ENCODE measurements at places on chromosomes 5 and 9.

DNA sequence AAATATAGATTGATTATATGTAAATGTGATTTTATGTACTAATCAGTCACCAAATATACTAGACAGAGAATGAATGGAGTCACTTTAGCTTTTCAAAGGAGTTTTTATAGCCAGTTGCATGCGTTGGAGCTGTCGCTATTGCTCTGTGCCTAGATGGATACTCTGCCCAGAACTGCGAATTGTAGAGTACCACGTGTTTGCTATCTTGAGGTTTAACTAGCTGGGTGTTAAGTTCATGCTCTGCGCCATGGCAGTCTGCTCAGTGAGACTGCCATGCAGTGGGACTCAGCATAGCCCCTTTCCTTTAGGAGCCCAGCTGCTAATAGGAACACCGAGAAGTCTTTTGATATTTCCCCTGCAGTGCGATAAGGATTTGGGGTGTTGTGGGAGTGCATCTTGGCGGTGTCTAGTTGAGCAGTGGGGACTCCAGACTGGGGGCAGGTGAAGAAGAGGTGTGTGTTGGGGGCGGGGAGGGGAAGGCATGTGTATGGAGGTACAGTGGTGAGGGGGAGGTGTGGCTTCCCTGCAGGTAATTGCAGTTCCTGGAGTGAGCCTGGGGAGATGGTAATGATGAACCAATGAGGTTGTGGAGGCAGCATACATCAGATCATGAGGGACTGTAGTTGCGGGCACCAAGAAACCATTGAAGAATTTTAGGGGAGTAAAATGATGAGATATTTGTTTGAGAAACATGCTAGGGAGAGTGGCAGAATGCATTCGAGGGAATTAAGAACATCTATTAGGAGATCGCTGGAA is 118.9 kb downstream of the TRIO start:
- DNase-seq = no peak

GRCh38 chr5:143262393-143263174 is 140.9 kb downstream of the NR3C1 start:
- DNase-seq = peak; percentile 73

DNA sequence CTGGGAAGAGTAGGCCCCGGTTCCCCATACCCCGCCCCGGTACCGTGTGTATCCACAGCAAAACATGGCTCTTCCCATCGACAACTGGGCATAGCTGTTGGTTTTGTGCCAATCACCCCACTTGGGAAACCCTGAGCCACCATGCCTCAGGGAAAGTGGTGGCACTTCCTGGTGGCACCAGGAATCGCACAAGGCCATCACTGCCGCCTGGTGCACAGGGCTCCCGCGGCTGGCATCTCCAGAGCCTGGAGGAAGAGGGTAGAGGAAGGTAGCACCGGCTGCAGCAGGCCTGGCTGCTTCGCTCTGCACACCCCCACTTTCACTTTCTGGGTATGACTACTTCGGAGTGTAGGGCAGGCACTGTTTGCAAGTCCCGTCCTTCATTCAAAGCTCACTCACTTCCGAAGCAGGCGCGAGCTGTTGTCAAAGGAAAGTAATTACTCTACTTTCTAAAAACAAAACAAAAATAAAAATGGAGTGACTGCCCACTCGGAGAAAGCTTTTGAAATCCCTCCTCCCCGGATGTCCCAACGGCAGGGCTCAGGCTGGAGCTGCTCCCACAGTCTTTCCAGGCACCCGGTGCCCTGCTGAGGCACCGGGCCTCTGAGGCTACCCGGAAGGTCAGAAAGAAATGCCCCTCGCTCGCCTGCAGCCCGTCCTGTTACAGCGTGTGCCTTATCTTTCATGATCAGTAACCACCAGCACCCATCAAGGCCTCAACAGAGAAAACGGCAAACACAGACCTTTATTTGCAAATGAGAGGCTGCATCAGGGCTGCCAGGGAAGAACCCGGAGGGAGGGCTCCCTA is 2.0 kb downstream of the BRD3 start:
- DNase-seq = no peak

DNA sequence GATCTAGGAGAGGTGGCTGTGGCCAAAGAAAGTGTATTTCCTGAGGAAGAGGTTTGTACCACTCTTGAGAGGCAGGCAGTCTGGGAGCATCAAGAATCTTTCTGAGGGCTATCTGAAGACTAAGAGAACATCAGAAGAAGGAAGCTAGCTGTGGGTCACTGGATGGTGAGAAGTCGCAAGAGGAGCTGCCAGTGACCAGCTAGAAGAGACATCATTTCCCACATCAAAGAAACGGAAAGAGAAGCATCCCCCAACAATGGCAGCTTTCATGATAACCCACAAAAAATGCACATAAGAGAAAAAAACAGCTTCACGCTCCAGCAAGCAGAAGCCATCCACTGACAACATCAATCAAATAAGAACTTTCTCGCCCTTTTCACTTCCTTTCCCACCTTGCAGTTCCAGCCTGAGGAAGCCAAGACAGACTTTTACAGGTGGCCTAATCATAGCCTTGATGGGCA is 25.0 kb upstream of the CEP78 start:
- no peak for DNase-seq

GRCh38 chr5:173315495-173316338 is 12.5 kb downstream of the STC2 start:
- peak; percentile 42 for DNase-seq

GRCh38 chr9:30982301-30982700 is 1402.1 kb upstream of the ACO1 start:
- DNase-seq = no peak

- no peak for DNase-seq
Measured at GRCh38 chr9:68975365-68976043, 38.4 kb downstream of the PRKACG start.

DNA sequence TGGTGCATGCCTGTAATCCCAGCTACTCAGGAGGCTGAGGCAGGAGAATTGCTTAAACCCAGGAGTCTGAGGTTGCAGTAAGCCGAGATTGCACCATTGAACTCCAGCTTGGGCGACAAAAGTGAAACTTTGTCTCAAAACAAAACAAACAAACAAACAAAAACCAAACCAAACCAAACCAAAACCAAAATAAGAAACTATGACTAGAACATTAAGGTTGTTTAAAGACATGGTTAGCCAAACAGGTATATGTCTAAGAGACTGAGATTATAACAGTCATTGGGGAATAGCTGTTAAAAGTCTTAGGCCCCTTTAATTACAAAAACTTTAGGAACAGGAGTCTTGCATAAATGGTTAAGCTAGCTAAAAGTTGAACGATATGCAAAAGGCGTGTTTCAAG is 63.6 kb downstream of the PRDM9 start:
- no peak for DNase-seq

- no peak for DNase-seq
Measured at GRCh38 chr9:127340721-127341120, 56.2 kb upstream of the SLC2A8 start.

- DNase-seq = no peak
Measured at GRCh38 chr5:141683596-141684141, 1.6 kb upstream of the ARAP3 start.

DNA sequence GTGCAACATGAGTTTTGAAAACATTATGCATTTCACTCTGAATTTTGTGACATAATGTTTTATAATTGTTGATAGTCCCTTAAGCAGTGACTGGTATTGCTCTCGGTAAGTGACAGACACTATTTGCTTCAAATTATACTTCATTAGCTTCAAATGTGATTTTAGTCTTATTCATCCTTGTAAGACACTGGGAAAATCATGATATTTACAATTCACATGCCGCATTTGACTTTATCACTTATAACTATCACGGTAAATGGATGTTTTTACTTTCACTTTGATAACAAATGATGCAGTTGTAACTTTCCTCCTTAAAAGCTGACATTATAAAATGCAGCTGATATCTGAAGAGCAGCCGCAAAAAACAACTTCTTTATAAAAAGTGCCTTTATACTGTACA is 44.1 kb upstream of the ITGA2 start:
- DNase-seq = no peak

DNA sequence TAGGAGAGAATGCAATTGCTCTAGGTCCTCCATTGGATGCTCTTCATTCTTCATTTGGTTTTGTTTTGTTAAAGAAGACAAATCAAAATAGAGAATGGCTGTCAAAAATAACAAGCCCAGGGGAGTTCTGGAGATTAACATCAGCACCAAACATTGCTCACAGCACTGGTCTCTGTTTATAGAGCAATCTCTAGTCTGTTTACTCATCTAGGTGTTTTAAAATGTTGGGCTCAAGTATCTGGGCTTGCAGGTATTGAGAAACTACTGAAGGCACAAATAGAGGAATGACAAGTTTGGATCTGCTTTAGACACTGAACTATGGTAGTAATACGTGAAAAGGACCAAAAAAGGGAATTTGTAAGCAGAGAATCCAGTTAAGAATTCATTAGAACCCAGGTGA is 77.0 kb upstream of the TMC1 start:
- no peak for DNase-seq

DNA sequence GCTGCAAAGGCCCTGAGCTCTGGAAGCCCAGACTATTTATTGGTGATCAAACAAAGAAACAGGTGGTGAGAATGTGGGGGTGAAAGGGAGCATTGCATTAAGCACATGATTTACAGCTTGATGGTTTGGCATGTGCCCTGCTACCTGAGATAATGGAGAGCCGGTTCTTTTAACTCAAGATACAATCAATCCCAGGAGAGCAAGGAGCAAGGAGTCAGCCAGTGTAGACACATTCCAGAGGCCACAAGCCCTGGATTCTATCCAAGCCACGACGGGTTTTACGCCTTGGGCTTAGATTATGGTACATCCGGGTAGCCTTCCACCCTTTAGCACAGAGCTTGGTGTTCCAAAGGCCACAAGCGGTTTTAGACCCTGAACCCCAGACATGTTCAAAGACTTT is 292.2 kb downstream of the CYLC2 start:
- DNase-seq = no peak

GRCh38 chr5:11105696-11106095 is 344.7 kb upstream of the DAP start:
- DNase-seq = no peak

- DNase-seq = no peak
Measured at GRCh38 chr9:6096821-6097220, 81.4 kb upstream of the RANBP6 start.

GRCh38 chr9:122350577-122351355 is 20.1 kb upstream of the PTGS1 start:
- peak; percentile 77 for DNase-seq

DNA sequence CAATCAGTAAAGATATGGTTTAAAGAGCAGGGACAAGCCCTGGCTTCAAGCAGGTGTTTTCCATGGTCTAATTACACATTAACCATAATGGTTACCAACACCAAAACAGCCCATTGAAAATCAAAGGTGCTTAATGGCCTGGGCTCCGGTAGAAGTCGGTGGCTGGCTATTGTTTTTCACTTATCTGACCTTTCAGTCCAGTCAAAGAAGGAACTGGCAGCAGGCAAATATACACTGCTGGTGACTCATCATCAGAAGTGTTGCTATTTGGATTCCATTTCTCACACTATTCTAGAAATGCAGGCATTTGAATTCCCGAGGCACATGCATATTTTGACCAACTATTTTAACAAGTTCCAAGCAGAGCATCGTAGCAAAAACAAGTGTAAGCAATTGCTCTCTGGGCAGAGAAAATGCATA is 26.3 kb upstream of the GABRP start:
- peak; percentile 65 for DNase-seq

DNA sequence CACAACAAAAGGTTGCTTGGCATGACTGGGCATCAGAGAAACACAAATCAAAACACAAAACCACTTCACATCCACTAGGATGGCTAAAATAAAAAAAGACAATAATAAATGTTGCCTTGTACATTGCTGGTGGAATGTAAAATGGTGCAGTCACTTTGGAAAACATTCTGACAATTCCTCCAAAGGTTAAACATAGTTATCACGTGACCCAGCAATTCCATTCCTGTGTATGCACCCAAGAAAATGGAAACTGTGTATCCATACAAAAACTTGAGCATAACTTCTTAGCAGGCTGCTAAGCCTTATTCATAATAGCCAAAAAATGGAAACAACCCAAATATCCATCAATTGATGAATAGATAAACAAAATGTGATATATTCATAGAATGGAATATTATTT is 10.2 kb upstream of the SLC46A2 start:
- DNase-seq = no peak

- DNase-seq = no peak
Measured at GRCh38 chr5:116696366-116696765, 121.7 kb upstream of the SEMA6A start.

- DNase-seq = no peak
Measured at GRCh38 chr5:131270809-131271208, 7.0 kb downstream of the CDC42SE2 start.

DNA sequence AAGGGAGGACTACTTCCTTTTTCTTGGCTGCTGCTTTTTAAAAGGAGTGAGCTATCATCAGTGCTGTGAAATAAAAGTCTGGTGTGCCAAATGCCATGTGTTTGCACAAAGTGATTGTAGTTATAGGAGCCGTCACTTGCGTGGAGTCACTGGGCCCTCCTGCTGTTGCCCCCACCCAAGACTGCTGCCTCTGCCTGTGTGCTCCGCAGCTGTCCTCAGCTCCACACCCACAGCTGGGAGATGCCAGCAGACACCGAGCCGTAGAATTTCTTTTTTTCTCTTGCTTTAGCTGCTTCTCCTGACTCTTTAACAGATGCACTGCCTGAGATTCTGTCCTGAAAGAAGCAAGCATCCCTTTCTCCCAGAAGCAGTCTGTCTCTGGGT is 9.8 kb upstream of the GLE1 start:
- no peak for DNase-seq

GRCh38 chr5:177552839-177553455 is 1.4 kb downstream of the FAM193B start:
- DNase-seq = no peak

DNA sequence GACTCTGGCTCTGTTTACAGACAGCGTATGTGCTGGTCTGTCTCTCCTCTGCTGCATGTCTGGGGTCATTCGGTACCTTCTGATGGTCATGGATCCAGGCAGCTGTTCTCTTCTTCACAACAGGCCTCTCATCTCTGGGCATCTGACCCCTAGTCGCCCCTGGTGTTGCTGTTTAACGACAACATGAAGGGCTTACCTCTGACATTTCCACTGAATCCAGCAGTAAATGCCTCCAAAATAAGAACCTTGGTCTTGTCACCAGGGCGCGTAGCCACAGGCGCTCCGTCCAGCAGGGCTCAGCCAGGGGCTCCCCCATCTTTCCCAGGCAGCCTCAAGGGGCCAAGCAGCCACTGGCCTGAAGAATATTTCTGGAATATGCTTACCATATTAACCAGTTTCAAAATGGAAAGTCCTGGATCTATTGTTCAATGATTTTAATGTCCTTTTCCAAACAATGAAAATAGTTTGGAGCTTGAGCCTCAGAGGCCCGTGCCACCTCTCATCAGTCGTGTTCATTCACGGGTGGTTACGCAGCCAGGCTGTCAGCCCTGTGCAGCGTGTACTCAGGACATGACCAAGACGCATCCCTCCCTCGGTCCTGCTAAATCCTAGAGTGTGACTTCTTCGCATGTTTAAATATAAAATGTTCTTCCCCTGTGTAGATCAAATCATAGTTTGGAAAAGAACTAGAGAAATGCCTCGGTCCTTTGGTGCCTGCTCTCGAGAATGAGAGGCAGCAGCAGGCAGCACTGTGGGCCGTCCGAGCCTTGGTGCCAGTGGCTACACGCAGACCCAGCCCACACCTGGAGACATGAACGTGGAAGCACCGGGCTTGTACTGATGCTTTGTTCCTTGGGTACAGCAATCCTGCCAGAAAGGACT is 30.1 kb upstream of the LRRC14B start:
- DNase-seq = no peak
